ENCODE measurements at places on chromosomes 13 and 19. TPM values are rescaled to one million over a fixed set of nuclear protein-coding genes. Genes with fewer than 3 reads are reported as not detected.

The EPSTI1 gene
- total RNA-seq, result 6.6 TPM

The FGF22 gene
- not detected for total RNA-seq

The ZNF681 gene
- 0.99 TPM for total RNA-seq

DNA sequence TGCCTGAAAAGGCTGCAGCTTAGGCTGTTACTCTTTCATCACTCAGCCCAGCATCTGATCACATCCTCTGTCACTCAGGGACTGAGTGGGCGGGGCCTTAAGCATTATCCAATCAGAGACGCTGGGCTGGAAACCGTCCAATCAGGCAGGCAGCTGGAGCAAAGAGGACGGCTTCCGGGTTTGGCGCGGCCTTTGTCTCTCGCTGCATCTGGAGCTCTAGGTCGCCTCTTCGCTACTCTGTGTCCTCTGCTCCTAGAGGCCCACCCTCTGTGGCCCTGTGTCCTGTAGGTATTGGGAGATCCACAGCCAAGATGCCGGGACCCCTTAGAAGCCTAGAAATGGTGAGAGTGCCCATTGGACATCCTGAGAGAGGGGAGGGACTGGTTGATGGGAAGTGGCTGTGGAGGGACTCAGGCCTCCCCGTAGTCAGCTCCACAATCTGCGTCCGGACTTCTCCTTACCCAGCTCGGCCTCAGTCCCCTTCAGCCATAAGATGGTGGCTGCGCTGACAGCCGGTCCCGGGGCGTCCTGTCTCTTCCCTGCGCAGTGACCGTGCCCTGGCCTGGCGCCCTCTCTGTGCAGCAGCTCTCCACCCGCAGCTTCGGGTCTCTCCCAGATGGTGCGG is at the start of gene ZNF486:
Gene ZNF486, plus strand, starts transcription at position 195 of the 625 bp plus-strand sequence. Its CDS starts 117 bp downstream, at position 312.
- peaks cover 9% of the 10 kb centered on the region for H3K4me1 ChIP-seq
- DNase-seq, result peak; percentile 97
- H3K27me3 ChIP-seq, result no peaks in the 10 kb centered on the region
- H3K4me3 ChIP-seq, result peak within 1 kb of the TSS; percentile 53
- peak within 1 kb of the TSS; percentile 34 for H3K27ac ChIP-seq

DNA sequence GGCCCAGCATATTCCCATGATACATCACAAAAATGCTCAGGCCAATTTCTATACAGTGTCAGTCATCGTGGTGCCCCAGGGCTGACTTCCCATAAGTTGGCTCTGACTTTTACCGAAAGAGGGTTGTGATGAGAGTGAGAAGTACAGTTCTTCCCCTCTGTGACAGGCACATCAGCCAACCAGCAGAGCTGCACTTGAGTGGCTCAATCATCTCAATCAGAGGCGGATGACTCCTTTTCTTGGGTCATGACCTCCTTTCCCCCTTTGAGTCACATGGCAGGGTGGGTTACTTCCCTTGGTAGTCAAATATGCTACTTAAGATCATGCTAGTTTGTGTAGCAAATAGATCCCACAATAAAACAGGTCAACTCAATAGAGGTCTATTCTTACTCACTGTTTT is 6.9 kb upstream of the AMER2 start:
- H3K4me3 ChIP-seq, result no peak overlapping the region
- H3K27ac ChIP-seq, result no peak overlapping the region
- H3K36me3 ChIP-seq, result no peaks in the 10 kb centered on the region
- no peaks in the 10 kb centered on the region for H3K27me3 ChIP-seq
- DNase-seq, result no peak
- H3K4me1 ChIP-seq, result no peaks in the 10 kb centered on the region

- no peak overlapping the region for H3K27ac ChIP-seq
- DNase-seq, result no peak
- no peak overlapping the region for H3K4me3 ChIP-seq
- no peaks in the 10 kb centered on the region for H3K27me3 ChIP-seq
- no peaks in the 10 kb centered on the region for H3K36me3 ChIP-seq
These were observed 209.7 kb downstream of the LACC1 start for GRCh38 chr13:44089452-44089851.

DNA sequence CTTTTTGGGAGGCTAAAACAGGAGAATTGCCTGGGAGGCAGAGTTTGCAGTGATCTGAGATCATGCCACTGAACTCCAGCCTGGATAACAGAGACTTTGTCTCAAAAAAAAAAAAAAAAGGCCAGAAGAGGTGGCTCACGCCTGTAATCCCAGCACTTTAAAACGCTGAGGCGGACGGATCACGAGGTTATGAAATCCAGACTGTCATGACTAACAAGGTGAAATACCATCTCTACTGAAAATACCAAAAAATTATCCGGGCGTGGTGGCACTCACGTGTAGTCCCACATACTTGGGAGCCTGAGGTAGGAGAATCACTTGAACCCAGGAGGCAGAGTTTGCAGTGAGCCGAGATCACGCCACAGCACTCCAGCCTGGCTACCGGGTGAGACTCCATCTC is 39.9 kb downstream of the ZNF611 start:
- H3K4me1 ChIP-seq, result peaks cover 10% of the 10 kb centered on the region
- H3K27me3 ChIP-seq, result no peaks in the 10 kb centered on the region
- no peak overlapping the region for H3K27ac ChIP-seq
- H3K4me3 ChIP-seq, result no peak overlapping the region
